ENCODE measurements at places on chromosomes 12 and 14.

GRCh38 chr12:1443421-1444141, 150.8 kb downstream of the FBXL14 start:
- DNase-seq, result no peak

GRCh38 chr12:57004651-57005050, 1.7 kb downstream of the ZBTB39 start:
- DNase-seq, result no peak

GRCh38 chr12:102865821-102866615, 51.0 kb downstream of the PAH start:
- no peak for DNase-seq

- no peak for DNase-seq
Measured at GRCh38 chr12:77610446-77610845, 220.2 kb upstream of the NAV3 start.

DNA sequence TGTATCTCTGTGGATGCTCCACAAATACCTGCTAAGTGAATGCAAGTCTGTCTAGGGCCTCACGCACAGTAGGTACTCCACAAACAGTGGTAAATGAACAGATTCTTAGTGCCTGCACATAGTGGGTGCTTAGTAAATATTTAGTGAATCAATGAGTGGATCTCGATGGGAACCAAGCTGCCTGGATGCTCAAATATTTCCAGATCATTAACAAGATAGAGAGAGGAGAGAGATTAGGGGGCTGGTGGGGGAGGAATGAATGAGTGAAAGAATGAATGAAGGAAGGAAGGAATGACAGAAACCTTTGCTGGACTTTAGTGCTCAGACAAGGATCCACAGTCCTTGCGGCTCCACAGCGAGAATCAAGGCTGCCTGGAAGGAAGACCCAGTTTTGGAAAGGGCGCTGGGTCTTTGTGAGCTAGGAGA, 118.2 kb downstream of the SCARB1 start:
- no peak for DNase-seq

Data from stimulated activated CD4-positive, alpha-beta T cell treated with anti-CD3 and anti-CD28 coated beads, Interleukin-4, amount 100 ng/mL, for 4 hours (primary cell).